ENCODE measurements at places on chromosomes 3 and 15. TPM values are rescaled to one million over a fixed set of nuclear protein-coding genes. Genes with fewer than 3 reads are reported as not detected.

GOLGA8Q gene
- polyA plus RNA-seq = 1.9 TPM

AHSG gene
- 0.06 TPM for polyA plus RNA-seq

LMAN1L gene
- polyA plus RNA-seq = 5.8 TPM

SLC38A3 gene
- 8.8 TPM for polyA plus RNA-seq

AZI2 gene
- 37.7 TPM for polyA plus RNA-seq

ZNF620 gene
- polyA plus RNA-seq = 2.5 TPM
